Stimulated activated CD4-positive, alpha-beta T cell treated with anti-CD3 and anti-CD28 coated beads, Interleukin-2, amount 100 ng/mL, for 24 hours (primary cell): ENCODE measurements at places on chromosomes 1 and 21.
A peak's percentile ranks its signal among the peaks of the same experiment; 100 is the strongest.

- no peak for DNase-seq
Observed at GRCh38 chr1:3987669-3988235, 87.7 kb upstream of the C1orf174 start.

- DNase-seq: peak; percentile 30
Observed at GRCh38 chr21:35428489-35428888, 379.4 kb upstream of the RUNX1 start.

DNA sequence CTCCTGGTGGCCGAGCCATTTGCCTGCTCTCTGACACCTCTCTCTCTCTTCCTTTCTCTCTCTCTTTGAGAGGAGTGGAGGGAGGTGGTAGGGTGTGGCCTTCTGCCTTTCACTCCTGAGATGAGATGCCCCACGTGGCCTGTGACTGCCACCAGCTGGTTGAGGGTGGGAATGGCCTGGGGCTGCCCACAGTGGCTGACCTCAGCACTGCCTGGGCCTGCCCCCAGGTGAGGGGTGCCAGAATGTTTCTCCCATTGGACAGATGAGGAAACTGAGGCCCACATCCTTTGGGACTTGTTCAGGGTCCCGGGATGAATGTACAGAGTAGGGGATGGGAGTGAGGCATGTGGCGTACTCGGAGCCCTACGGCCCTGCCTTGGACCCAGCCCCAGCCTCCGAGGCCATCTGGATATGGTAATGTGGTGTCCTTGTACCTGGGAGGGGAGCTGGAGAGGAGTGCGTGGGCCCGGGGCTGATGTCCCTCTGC, 12.7 kb upstream of the C1orf167 start:
- peak; percentile 59 for DNase-seq

DNA sequence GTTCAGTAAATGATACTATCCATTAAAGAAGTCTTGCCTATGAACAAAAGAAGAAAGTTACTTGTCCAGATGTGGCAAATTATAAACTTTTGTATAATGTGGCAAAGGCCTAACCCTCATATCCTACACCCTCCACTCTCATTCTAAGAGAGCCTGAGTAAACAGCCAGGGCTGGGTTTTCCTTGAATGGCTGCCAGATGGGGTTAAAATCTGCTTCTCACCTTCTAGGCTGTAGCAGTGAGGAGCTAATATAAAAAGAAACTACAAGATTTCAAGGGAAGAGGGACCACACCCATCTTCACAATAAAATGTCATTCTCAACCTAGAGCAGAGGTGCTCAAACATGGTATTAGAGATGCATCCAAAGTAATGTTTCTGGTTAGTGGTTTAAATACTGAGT, 8.9 kb downstream of the RABIF start:
- no peak for DNase-seq

DNA sequence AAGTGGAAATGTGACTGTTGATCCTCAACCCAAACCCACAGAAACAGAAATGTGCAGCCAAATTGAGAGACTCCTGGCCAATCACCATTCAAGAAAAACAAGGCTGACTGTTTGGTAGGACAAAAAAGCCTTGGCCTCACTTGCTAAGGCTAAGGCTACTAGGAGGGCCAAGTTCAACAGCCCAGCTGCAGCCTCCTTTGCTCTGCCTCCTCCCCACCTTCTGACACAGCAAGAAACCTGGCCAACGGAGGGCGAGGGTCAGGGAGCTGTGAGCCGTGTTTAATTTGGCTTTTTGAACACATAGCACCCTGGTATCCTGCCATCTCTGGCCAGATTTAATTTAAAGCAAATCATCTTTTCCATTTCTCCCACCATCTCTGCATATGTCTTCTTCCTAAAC, 165.8 kb upstream of the RAB4A start:
- DNase-seq: no peak
